ENCODE measurements at places on chromosomes 4 and X.

- DNase-seq, result no peak
These were observed 53.1 kb downstream of the BMP2K start for GRCh38 chr4:78829296-78829695.

GRCh38 chr4:44150091-44150576 is 298.5 kb downstream of the KCTD8 start:
- DNase-seq, result no peak

DNA sequence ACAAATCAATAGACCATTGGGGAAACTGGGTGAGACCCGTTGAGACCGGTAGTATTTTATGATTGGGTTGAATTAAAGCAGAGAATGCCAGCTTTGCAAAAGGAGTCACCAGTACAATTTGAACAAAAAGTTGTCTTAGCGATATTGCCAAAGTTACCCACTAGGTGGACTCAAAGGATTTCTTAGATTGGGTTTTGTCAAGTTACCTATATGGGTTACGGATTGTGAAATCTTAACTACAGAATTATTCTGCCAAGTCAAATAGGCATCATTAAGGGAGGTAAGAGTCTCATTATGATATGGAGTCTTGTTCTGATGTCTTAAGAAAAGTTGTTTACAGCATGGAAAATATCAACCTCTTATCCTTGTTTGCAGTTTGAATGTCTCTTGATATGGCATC is 15.0 kb upstream of the CT47A1 start:
- no peak for DNase-seq

DNA sequence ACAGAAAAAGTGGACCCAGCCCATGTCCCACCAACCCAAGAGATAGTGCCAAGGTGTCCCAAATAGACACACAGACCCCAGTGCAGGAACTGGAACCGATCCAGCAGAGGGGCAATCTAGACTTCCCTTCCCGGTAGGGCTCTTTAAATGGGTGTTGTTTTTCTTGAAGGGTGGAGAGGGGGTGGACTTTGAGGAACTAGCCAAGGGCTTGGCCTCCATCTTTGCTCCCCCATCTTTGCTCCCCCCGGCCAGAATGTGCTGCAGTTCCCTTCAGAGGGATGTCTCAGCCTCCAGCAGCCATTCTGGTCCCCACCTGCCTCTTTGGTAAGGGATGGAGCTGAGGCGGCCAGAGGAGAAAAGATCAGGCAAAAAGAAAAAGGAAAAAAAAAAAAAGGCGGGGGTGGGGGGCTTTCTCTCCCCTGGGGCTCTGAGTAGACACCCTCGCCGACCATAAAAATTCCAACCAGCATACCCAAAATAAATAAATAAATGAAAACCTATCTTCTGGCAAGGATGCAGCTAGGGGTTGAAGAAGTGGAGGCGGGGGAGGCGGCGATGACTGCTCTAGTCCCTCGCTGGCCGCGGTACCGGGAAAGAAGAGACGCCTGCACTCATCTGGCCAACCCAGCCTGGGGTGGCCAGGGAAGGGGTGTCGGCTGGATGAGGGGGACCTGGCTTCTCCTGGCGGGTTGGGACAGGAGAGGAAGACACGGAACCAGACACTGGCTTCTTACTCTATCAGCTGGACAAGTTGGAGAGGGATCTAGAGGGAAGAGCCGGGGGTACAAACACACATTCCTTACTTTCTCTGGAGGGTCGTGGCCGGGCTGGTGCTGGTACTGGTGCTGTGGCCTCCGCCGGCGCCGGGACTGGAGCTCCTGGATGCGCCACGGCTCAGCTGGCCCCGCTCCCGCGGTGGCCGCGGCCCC is 38.5 kb upstream of the IQSEC2 start:
- peak; percentile 36 for DNase-seq

DNA sequence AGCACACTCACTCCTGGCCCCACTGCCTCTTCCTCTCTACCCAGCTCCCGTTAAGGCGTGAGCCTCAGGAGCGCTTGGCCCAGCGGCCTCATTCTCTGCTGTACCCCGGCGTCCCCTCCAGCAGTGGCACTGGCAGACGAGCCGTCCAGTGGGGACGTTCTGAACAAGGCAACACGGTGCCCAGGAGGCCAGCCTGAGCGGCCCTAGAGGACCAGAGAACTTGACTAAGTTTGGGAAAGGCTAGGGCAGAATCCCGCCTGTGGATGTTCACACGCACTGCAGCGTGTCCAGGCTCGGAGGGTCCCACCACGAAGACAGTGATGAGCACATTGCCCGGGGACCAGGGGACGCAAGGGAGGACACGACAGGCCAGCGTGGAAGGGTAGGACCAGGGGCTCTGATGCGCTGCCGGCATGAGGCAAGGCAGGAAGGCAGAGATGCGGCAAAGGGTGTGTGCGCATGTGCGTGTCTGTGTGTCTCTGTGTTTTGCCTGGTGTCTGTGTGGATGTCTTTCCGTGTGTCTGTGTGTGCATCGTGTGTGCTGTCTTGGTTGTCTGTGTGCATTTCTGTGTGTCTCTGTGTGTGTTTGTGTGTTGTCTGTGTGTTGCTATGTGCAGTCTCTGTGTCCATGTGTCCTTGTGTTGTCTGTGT is 89.4 kb downstream of the ABLIM2 start:
- DNase-seq, result no peak

GRCh38 chr4:6169239-6169638 is 31.1 kb downstream of the JAKMIP1 start:
- no peak for DNase-seq

DNA sequence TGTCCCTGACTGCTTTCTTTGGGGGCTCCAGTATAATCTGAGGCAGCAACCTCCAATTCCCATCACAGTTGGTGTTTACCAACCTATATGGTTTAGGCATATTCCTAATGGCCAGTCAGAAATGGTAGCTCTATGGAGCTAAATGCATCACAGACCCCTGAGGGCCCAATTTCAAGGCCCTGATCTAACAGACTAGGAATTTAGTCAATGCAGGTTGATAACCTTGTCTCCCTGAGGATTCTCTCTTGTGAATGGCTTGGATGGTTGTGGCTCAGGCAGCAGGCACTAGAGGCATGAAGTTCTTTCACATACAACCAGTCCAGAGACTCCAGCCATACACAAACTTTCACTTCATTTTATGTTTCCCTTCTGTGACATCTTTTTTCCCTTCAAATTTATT is 59.4 kb downstream of the TMPRSS11F start:
- no peak for DNase-seq

DNA sequence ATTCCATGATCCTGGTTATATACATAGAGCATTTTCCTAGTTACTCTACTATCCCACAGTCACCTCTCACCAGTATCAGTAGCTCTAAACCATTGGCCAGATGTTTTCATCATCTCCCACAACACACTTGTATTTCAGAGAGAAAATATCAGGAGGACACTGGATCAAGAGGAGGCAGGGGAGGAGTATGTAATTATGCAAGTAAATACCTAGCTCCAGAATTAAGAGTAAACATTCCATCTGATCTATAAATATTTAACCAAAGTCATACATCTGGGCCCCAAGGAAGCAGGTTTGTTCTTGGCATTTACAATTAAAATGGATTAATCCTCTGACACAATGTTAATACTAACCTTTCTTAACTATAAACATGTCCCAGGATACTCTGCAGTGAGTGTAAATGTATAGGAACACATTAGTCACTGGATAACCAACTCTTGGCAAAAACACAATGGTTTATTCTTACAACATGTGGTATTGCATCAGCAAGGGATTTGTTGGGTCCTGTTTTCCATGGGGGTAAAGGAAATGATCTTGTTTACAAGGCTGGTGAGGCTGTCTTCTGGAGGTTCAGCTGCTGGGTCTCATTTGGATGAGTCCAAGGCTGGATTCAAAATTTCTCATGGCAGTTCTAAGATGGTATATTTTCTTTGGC is 170.1 kb downstream of the ATG4A start:
- DNase-seq, result no peak

DNA sequence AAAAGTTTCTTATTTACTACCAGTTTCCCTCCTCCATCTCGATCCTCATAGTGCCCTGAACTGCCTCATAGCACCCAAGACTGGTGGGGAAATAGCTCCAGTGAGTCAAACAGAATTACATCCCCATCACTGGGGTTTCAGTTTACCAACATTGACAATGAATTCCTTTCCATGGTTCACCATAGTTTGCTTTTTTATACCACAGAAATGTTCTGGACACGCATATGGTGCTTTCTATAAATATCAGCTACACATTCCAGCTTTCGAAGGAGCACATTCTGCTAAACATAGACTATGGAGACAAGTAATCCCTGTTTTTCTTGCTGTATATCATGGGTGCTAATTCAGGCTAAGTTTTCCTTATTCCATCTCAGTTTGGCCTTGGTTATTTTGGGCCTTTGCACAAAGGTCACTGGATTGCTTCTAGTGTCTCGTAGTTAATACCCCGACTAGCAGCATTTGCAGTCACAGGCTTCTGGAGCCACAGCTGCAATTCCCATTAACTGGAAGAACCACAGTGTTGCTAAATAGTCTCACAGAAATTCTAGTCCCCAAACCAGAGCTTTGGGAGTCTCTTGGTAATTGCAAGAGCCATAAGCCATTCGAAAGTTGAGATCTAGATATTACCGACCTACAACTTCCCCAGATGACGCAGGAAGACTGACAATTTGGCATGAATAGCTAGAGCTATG is 53.4 kb upstream of the TRPC3 start:
- no peak for DNase-seq
